ENCODE measurements at places on chromosomes 11 and 22. TPM values are rescaled to one million over a fixed set of nuclear protein-coding genes. Genes with fewer than 3 reads are reported as not detected.

OR8G5 gene
- not detected for total RNA-seq

TBX10 gene
- total RNA-seq, result not detected

OR10D3 gene
- total RNA-seq, result not detected

SLC25A18 gene
- 0.08 TPM for total RNA-seq

KDM4D gene
- total RNA-seq, result 0.32 TPM

SIK3 gene
- 25.2 TPM for total RNA-seq

FLRT1 gene
- total RNA-seq, result not detected

DNAJB7 gene
- not detected for total RNA-seq
